ENCODE measurements at places on chromosomes 12 and 14.

- DNase-seq, result no peak
Measured at GRCh38 chr14:84095681-84096080, 1434.3 kb upstream of the FLRT2 start.

GRCh38 chr14:102472791-102473150 is 36.8 kb downstream of the ANKRD9 start:
- DNase-seq, result no peak

DNA sequence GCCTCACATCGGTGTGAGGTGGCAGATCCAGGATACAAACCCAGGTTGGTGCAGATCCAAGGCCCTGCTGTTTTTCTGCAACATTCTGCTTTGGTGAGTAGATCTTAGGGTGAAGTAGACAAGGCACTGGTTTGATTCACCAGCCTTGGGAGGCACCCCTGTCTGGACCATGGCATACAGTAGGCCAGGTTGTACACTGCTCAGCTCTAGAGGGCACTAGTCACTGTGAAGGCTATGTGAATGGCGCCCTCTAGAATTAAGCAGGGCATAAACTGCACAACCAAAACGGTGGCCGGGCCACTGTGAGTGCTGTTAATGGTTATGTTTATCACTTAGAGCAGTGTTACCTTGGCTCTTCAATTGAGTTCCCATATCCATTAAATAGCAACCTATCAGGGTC is 280.6 kb upstream of the PWP1 start:
- DNase-seq, result peak; percentile 48

- no peak for DNase-seq
Measured at GRCh38 chr14:87149583-87150354, 843.2 kb downstream of the GALC start.

GRCh38 chr14:79786522-79786921 is 424.8 kb downstream of the DIO2 start:
- DNase-seq, result no peak

GRCh38 chr12:24378548-24379407 is 429.3 kb upstream of the SOX5 start:
- no peak for DNase-seq

DNA sequence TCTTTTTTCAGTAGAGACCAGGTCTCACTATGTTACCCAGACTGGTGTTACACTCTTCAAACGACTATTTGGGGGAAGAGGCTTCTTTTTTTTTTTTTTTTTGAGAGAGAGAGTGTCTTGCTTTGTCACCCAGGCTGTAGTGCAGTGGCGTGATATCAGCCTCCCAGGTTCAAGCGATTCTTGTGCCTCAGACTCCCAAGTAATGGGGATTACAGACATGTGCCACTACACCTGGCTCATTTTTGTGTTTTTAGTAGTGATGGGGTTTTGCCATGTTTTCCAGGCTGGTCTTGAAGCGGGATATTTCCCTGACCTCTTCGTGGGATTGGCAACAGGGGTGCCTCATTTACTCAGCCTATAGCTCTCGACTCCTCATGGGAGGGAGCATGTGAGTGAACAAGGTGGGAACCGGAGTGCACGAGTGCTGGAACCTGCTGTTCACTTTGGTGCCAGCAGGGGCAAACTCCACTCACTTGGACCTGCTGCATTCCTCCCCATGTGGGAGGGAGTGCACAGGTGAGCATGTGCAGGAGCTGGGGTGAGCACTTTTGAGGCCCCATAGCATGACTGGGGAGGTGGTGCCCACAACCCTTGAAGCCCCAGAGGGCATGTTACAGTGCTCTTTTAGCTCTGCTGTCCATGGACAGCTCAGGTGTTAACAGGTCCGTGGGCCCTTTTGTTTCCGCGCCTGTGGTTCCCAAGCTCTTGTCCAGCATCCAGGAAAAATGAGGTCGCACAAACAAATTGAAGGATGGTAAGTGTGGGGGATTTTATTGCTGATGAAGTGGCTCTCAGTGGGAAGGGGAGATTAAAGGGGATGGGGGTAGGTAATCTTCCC is 79.1 kb upstream of the HECTD1 start:
- no peak for DNase-seq

GRCh38 chr12:106585105-106585520 is 2.3 kb downstream of the RFX4 start:
- DNase-seq, result no peak

- DNase-seq, result no peak
Measured at GRCh38 chr14:84671776-84672175, 858.2 kb upstream of the FLRT2 start.

- DNase-seq, result no peak
Measured at GRCh38 chr14:53663709-53664108, 292.9 kb downstream of the BMP4 start.

GRCh38 chr12:57837864-57838562 is 8.5 kb downstream of the CTDSP2 start:
- no peak for DNase-seq
